Inflammatory macrophage treated with lipopolysaccharide for 4 hours (primary cell): ENCODE measurements at places on chromosomes 1 and 21.

GRCh38 chr1:23567629-23567995, 8.3 kb upstream of the ID3 start:
- no peak for DNase-seq

GRCh38 chr1:68185743-68186142, 46.6 kb downstream of the WLS start:
- no peak for DNase-seq

GRCh38 chr1:97571760-97572159, 349.1 kb downstream of the DPYD start:
- DNase-seq: no peak

- no peak for DNase-seq
Observed at GRCh38 chr1:20507248-20507563, 745 bp downstream of the MUL1 start.

- no peak for DNase-seq
Observed at GRCh38 chr1:59243550-59243949, 53.3 kb upstream of the FGGY start.

GRCh38 chr1:192696082-192696481, 60.1 kb downstream of the RGS13 start:
- no peak for DNase-seq
